ENCODE measurements at places on chromosomes 12 and 14.
A peak's percentile ranks its signal among the peaks of the same experiment; 100 is the strongest.

GRCh38 chr14:28773861-28774691, 7.5 kb downstream of the FOXG1 start:
- DNase-seq, result peak; percentile 54

GRCh38 chr14:55062517-55063351, 11.3 kb downstream of the MAPK1IP1L start:
- DNase-seq, result no peak

- DNase-seq, result no peak
Observed at GRCh38 chr12:78835493-78835892, 29.1 kb upstream of the SYT1 start.

DNA sequence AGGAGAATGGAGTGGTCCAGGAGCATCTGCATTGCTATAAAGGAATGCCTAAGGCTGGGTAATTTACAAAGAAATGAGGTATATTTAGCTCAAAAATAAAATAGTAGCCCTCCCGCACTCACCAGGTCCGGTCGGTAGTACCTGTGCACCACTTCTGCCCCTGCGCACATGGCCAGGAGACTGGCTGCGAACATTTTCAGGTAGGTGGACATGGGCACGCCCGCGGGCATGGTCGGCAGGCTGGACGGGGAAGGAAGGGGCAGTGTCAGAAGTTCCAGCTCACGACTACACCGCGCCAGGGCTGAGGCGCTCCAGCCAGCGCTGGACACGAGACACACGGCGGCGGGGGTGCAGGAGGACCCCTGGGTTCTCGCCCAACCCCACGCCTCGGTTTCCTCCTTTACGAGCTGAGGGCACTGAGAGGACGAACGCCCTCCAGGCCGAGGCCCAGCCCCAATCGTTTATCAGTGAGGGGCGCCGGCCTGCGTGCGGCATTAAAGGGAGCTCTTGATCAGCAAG, 9.1 kb upstream of the TDG start:
- DNase-seq, result no peak

DNA sequence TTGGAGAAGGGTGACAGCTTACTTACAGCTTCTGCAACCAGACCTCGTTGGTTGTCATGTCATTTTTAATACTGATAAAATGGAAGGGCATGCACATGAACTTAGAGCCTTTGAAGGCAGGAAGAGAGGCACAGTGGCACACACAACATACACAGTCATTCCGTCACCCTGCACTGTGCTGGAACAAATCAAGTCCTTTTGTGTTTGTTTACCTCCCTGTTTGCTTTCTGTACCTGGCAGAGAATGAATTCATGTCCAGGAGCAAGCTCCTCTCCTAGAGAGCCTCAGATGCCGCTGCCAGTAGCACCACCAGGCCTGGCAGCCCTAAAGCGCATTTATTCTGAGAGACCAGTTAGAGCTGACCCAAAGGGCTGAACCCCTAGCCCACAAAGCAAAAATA, 460.3 kb downstream of the EGLN3 start:
- DNase-seq, result no peak

DNA sequence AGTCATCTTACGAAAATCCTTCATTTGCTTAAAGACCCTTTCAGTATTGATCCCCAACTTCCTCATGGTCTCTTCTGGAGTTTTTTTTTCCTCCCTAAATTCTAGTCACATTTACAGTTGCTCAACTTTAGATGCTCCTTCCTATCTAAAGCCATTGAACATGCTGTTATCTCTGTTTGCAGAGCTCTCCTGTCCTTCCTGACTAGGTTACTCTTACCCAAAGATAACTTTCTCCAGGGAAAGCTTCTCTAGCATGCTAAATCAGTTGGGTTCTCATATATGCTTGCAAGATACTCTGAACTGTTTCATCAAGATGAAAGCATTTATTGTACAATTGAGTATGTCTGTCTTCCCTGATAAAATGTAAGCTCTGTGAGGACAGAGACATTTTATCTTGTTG, 1.8 kb upstream of the RAB21 start:
- DNase-seq, result no peak

GRCh38 chr12:82757656-82758055, 71.0 kb downstream of the TMTC2 start:
- DNase-seq, result no peak

- no peak for DNase-seq
Observed at GRCh38 chr12:123471374-123472068, 13.6 kb downstream of the SNRNP35 start.

GRCh38 chr14:56585461-56586084, 6.0 kb downstream of the TMEM260 start:
- no peak for DNase-seq

- DNase-seq, result no peak
Observed at GRCh38 chr14:53894456-53894855, 62.2 kb downstream of the BMP4 start.

Data from HuH-7.5 (cell line).